ENCODE measurements at places on chromosomes 2 and 18.
A peak's percentile ranks its signal among the peaks of the same experiment; 100 is the strongest.

GRCh38 chr2:240913810-240914644, 7.9 kb downstream of the CROCC2 start:
- DNase-seq = peak; percentile 13

DNA sequence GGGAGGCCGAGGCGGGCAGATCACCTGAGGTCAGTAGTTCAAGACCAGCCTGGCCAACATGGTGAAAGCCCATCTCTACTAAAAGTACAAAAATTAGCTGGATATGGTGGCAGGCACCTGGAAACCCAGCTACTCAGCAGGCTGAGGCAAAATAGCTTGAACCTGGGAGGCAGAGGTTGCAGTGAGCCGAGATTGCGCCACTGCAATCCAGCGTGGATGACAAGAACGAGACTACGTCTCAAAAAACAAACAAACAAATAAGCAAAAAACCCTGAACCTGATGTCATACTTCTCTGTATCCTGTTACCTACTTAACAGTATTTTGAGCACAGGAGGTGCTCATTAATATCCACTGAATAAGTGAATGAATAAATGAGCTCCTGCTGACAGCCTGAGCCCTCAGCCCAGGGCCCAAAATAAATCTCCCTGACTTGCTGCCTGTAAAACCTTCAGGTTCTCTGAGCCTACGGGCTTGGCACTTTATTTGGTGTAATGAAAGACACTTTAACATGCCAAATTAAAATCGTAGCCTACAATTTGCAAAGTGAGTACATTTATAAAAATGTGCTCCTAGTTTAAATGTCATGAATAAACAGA, 215.1 kb downstream of the ZNF385B start:
- no peak for DNase-seq

DNA sequence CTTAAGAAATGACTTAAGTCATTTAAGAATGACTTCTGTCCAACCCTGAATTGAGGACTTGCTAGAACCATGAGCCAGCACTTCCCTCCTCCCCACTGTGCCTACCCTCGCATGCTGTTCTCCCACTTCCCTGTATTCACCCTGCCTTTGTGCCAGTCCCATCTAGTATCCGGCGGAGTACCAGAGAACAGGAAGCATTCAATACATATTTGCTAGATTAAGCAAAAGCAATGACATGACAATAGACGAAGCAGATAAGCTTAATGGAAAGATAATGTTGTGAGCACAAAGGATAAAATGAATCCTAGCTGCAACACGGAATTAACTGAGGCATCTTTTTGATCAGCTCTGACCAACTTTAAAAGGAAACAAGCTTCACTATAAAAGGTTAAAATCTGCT, 328.5 kb downstream of the TDRD15 start:
- DNase-seq = no peak

- DNase-seq = no peak
Measured at GRCh38 chr2:40740419-40740818, 288.5 kb upstream of the SLC8A1 start.

DNA sequence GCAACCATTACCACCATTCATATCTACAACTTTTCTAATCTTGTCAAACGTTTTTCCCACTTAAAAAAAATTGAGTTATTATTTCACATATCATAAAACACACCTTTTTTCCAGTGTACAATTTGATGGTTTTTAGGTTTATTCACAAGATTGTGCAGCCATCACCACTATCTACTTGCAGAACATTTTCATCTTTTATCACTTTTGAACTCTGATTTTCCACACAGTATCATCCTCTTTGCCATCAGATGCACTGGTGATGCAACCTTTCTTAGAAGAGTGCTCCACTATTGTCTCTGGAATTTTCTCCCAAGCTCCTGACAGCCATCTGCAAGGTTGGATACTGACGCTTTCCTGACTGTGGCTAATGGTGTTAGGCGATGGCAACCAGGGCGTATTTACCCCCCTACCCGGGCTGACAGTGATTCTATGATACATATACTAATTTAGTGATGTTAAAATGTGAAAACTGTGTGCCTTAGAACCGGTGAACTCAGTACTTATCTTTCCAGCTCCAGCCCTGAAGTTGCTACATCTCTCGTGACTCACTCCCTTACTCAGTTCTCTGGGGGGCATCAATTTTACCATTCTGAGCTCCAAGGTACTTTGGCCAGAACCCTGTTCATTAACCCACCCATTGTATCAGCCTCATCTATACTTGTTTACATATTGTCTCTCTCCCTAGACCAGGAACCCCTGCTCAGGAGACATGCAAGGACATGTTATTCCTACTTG, 105.4 kb upstream of the SPRED2 start:
- DNase-seq = no peak

GRCh38 chr2:160977854-160978253, 182.4 kb upstream of the TANK start:
- DNase-seq = no peak

DNA sequence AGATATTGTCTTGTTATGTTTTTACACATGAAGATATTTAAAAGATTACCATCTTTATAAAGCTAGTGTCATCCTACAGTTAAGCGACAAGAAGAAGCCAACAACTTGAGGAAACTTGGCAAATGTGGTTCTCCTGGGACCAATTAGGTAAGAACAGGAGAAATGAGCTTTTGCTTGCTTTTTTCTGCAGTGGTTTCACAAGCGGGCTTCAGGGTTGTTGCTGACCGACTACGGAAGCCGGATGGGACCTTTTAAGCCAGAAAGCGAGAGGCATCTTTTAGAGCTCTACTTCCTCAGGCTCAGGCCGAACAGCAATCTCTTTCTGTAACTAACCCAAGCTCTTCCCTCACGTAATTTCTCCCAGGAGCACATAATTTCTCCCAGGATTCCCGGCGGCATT, 256.5 kb downstream of the CNTNAP5 start:
- DNase-seq = no peak

GRCh38 chr2:157468931-157469708, 25.2 kb upstream of the CYTIP start:
- peak; percentile 83 for DNase-seq

- no peak for DNase-seq
Measured at GRCh38 chr2:224925061-224925809, 117.0 kb downstream of the DOCK10 start.

GRCh38 chr2:167697194-167697593, 550.2 kb downstream of the STK39 start:
- no peak for DNase-seq

GRCh38 chr2:215465256-215465655, 29.4 kb upstream of the FN1 start:
- DNase-seq = peak; percentile 49

DNA sequence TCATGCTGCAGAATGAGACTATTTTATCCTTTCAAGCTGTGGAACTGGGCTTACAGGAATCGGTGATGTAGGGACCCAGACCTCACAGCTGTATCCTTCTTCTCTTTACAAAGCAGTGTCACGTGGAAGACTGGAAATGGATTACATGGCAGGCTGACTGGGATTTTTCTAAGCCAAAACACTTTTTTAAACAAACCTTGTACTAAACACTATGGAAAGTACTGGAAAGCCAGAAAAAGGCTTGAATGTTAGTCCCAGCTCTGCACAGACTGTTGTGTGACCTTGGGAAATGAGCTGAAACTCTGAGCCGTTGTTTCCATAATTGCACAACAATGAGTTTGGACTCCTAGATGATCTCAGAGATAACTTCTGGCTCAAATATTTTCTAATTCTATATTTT, 7.6 kb upstream of the ADAM23 start:
- DNase-seq = no peak

GRCh38 chr2:68206793-68207192, 45.5 kb downstream of the PPP3R1 start:
- DNase-seq = no peak

DNA sequence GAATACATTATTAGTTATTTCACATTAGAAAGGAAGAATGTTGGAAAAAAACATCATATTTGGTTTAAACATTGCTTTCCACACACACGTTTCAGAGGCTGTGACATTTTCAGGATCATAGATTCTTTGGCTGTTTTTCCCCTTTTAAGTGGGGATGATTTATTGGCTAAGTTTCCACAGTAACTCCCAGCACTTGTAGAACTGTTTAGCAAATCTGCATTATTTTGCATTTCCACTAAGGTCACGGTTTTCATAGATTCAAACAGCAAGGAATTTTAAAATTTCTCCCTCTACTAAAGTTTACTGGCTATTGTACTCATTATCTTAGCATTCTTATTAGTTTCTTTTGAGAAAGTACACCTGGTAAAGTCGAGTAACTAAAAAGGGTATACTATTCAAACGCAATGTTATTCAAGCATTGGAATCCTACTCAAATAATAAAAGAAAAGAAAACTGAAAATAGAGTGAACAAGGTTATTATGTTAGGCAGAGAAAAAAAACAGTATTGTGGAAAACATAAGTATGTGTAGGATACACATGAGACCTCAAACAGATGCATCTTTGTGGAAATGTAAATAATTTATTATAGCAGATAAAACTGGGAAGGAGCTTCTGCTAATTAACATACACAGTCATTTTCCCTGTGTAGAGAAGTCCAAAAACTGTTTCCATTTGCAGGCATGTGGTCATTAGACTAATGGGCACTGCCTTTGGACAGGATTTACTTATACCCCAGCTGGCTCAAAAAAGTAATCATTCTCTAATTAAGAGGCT, 633.8 kb downstream of the NRXN1 start:
- DNase-seq = no peak

DNA sequence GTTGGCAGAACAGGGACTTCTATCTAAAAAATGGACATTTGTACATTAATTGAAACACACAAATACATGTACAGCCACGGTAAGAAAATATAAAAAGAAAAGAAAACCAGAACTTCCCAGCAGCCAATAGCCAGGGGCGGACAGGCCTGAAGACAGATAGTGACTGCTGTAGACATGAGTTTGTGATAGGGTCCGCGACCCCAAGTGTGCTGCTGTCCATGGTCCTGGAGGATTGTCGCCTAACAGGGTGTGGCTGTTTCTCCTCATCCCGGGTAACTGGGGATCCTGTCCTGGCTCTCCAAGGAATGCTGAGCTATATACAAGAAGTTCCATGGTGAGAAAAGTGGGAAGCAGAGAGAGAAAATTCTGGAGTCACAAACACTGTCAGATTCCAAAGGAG, 266.5 kb upstream of the SALL3 start:
- DNase-seq = no peak

DNA sequence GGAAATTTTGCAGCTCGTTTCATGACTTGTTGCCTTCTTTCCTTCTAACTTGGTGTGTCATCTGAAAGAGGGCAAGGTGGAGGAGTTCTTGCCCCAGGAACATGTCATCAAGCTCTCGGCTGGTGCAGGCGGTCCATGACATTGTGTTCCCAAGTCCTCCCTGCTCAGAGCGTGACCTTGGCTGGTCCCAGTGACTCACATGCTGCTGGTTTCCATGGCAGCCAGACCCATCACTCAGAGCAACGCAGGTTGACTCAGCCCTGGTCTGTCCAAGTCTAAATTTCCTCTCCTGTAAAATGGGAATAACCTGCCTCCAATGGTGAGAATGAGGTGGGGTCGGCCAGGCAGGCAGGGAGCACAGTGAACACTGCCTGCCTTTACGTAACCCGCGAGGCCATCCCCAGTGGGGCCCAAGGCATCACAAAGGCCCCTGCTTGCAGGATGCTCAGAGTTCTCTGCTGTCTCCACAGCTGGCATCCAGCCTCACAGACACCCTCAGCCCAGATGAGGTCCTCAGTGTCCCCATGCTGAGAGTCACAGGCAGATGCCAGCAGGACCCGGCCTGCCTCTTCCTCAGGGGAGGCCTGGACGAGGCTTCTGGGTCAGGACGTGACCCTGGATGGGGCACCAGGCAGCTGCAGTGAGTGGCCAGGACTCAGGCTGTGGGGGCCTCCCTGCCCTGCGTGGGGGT, 143.7 kb downstream of the TPO start:
- DNase-seq = peak; percentile 96

GRCh38 chr2:17800693-17801458, 15.4 kb upstream of the MSGN1 start:
- peak; percentile 24 for DNase-seq

- no peak for DNase-seq
Measured at GRCh38 chr18:33745151-33745795, 167.3 kb downstream of the ASXL3 start.

GRCh38 chr2:234027641-234028040, 22.9 kb upstream of the SPP2 start:
- peak; percentile 27 for DNase-seq

DNA sequence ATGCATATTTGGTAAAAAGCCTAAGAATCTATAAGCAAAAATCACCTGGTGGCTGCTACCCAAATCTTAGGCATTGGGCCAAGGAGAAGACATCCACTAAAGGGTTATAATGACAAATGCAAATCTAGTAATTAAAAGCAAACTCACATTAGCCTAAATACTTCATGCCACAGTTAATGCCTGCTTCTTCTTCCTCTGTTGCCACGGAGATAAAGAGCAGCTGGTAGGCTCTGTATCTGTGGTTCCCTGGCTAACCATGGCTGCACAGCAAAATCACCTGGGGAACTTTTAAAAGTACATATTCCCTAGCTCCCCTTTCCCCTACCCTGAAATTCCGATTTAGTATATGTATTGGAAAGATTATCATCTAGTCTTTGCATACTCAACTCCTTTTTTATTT, 114.3 kb downstream of the LNPK start:
- DNase-seq = no peak

DNA sequence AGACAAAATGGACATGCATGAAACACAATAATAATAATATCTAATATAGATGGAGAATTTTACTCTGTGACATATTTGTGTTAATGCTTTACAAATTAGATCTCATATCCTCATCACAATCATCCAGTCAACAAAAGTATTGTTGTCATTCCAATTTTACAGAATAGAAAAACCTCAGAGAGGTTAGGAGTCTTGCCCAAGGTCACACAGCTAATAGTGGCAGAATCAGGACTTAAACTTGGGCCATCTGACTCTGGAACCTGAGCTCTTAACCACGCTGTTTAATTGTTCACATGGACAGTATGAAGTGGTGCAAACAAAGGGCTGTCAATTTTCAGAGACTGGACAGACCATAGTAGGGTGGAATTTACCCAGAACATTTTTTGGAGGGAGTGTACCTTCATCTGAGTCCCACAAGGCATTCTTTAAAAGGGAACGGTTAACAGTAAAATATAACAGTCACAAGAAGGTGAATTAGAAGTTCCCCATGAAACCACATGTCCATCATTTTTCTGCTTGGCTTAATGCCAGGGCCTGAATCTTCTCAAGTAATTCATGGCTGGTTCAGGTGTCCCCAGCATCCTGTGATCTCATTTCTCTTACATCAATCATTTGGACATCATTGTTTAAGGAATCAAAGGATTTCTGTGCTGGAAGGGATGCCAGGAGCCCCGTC, 35.4 kb upstream of the CCDC93 start:
- no peak for DNase-seq

- DNase-seq = no peak
Measured at GRCh38 chr2:66438891-66439811, 4.2 kb downstream of the MEIS1 start.

- no peak for DNase-seq
Measured at GRCh38 chr2:58798676-58799208, 557.6 kb upstream of the FANCL start.

DNA sequence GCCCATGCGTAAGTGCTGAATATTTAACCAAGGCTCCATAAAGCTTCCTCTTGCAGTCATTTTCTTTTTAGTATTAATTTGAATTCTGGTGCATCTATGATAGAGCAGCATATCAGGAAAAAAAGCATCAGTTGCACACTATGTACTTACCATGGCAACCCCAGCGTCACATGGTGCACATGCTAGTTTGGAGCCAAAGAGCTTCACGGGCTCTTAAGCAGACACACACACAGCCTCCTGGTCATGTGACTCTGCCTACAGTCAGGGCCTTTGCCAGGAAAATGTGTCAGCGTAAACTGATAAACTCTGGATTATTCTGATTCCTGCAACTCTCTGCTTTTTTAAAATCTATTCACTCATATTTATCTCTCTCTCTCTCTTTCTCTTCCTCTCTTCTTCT, 30.2 kb downstream of the NYAP2 start:
- DNase-seq = peak; percentile 18

Data from kidney glomerular epithelial cell (primary cell).